SW 1271 (cell line): ENCODE measurements at places on chromosomes 12 and 14.

DNA sequence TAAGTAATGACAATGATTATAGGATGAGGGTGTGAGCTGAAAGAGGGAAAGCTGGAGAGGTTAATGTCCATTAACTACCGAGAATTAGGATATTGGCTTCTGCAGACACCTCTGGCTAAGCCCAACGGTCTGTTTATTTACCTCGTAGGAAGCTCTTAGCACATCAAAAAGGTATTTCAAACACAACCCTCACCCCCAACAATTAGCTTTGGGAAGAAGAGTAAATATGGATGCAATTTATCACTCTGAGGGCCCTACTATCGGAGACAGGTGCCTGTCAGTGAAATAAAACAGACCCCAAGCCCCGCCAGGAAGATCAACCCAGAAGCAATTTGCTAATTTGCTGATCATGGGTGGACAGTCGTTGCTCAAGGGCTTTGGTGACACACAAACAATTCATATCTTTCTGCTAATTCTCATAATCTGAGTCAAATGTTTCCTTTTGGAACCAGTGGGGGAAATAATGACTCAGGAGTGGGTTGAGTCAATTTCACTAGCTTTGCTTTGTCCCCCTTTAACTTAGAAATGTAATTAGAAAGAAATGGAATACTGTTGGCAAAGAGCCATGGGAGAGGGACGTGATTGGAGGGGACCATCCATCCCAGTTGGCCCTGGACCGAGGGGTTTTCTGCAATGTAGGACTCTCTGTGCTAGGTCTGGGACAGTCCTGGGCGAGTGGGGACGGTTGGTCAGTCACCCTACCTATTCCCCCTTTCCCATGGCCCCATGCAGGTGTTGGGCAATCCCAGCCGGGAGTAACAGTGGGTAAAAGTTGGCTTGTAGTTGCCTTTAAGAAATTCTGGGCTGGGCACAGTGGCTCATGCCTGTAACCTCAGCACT is 99.1 kb upstream of the MED13L start:
- peak; percentile 17 for DNase-seq

- DNase-seq = no peak
Observed at GRCh38 chr12:26338586-26339572, 143.5 kb downstream of the SSPN start.

DNA sequence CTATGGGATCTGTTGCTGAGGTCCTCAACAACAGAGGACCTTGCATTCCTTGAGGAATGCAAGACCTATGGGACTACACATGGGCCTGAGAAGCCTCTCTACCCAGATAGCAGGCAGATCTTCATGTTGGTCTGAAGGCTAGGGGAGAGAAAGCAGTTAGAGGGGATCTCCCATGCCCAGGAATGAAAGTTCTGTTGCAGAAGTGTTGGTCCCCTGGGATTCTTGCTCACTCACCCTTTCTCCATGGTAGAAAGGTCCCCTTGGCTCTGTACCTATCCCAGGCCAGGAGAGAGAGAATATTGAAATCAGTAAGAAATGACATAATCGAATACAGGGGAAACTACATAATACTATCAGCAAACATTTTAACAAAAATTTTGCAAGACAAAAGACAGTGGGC is 16.5 kb upstream of the KLRC1 start:
- no peak for DNase-seq

DNA sequence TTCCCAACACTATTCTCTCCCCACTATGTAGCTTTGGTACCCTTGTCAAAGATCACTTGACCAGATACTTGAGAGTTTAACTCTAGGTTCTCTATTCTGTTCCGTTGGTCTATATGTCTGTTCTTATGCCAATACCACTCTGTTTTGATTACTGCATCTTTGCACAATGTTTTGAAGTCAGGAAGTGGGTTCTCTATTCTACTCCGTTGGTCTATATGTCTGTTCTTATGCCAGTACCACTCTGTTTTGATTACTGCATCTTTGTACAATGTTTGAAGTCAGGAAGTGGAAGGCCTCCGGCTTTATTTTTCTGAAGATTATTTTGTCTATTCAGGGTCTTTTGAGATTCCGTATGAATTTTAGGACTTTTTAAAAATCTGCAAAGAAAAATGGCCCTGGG is 2.7 kb upstream of the NDUFA12 start:
- DNase-seq = no peak

DNA sequence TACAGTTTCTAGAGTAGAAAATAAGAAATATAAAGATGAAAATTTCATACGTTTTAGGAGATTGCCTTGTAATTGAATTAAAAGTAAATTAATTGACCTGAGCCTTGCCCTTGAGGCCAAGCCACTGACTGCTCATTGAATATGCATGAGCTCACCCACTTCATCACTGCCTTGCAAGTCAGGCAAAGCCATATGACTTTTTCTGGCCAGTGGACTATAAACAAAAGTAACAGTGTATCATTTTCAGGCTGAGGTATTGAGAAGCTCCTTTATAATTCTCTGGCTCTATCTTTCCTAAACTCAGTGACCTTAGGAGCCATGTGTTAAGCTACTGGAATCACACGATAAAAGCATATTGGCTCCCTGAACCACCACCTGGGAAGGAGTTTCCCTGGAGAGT is 369.3 kb downstream of the NUAK1 start:
- no peak for DNase-seq
